ENCODE measurements at places on chromosomes 3 and 15.

DNA sequence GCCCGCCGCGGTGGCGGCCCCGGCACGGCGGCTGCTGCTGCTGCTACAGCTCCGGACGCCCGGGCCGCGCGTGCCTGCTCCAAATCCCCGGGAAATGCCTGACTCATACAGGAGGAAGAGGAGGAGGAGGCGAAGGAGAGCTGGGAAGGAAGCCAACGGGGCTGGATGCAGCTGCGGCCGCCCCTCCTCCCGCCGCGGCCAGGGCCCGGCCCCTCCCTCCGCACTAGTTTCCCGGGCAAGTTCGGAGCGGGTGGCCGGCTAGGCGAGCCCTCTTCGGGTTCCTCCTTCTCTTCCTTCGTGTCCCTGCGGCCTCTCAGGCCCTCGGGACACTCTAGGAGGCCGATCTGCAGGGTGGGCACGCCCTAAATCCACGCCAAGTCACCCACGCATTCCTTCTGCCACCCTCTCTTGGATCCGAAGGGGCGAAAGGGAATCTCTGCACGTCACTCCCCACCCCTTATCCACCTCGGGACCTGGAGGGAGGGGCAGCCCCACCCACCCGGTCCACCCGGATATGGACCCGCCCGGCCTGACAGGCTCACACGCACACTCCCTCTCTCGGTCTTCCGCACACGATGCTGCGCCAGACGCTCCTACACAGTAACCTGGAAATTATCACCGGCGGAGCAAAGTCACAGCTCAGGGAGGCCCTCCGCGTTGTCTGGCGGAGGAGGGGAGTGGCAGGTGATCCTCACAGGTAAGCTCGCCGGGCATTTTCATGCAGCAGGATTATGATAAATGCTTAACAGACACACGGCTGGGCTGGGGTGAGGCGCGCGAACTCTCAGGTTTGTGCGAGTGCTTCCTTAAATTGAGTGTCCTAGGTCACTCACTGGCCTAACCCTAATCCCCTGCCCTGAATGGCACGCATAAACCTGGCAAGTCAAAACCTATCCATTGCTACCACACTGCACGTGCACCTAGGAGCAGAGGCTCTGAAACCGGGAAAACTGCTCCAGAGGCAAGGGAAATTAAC lies at the start of the genes OSBPL10 and ZNF860:
TSS of gene OSBPL10 (minus strand) at position 57 of the 976 bp plus-strand sequence. CDS start 83 bp downstream, outside the sequence.
TSS of gene ZNF860 (plus strand) at position 545 of the 976 bp plus-strand sequence. CDS start 7,330 bp downstream, outside the sequence.
- DNase-seq: peak; percentile 88

GRCh38 chr15:80581976-80582375 lies 113.1 kb upstream of the ABHD17C start:
- DNase-seq: no peak

- no peak for DNase-seq
These were observed 45.2 kb downstream of the SPRED1 start for GRCh38 chr15:38297623-38298388.

GRCh38 chr15:89628301-89628700 lies 27.0 kb downstream of the KIF7 start:
- DNase-seq: no peak
